ENCODE measurements at places on chromosomes 2 and 18.
A peak's percentile ranks its signal among the peaks of the same experiment; 100 is the strongest.

DNA sequence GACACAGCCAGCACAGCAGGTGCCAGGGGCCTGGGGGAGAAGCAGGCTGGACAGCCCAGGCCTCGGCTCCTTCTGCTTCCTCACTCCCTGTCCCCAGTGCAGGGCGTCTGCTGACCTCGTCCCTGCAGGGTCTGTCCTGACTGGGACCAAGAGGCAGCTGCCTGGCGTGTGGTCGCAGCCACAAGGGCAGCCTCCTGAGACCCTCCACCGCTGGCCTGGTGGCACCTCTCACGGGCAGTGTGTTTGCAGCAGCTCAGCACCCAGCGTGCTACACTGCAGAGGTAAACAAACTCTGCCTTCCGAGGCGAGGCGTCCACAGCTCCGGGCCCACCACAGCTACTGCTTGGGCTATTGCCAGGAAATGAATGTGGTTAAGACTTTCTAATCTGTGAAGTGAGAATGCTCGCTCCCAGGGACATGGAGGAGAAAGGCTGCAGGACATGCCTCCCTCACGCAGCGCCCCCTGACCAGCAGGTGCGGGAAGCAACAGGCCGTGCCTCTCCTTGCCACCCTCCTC is 46.1 kb upstream of the HPCAL1 start:
- DNase-seq = no peak

DNA sequence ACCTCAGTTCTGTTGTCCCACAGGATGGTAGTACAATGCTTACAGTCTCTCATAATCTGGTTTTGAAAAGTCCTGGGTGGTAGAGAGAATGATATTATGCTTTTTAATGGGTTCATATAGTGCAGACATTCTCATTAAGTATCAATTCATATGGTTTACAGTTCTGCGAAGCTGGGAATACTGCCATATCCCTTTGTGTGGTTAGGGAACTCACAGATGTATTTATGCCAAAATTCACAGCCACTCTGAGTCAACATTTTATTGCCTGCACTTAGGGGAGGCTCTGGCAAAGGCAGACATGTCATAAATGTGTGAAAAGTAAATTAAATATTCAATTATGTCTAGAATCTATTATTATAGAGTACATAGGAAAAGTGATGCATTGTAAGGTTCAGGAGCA is 808.2 kb downstream of the SUCLG1 start:
- DNase-seq = no peak

DNA sequence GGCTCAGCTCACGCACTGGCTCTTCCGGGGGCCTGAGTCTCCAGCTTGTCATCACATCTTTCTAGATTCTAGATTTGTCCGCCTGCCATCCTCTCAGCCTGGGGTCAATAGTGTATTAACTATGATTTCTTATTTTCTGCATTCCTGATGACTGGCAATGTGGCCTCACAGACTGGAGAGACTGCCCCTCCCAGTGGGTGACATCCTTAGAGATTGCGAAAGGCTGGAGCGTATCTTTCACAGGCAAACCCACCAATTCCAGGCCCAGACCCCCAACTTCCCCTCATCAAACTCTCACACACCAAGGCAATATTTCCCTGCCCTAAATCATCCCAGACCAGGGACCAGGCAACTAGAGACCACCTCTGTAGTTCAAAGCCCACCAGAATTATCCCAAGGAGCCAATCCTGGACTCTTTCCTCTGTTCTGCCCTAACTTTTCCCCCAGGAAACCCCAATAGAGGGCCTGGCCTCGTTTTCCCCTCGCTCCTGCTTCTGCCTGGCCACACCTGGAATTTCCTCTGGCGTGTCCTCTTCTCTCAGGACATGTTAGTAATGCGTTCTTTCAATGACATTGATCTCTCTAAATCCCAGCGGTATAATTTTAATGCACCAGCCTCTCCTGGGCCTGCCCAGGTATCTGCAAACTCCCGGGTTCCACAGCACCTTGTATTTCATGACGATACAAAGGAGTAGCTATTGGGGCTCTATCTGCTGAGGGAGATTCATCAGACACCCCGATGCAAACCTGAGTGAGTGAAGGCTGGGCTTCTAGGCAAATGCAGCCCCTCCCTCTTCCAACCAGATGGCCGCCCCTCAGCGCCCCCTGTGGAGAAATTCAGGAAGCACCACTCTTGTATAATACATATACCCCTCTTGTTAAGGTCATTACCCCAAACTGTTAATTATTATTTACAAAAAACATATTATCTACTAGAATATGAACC is 2.4 kb upstream of the KCNF1 start:
- DNase-seq = no peak

DNA sequence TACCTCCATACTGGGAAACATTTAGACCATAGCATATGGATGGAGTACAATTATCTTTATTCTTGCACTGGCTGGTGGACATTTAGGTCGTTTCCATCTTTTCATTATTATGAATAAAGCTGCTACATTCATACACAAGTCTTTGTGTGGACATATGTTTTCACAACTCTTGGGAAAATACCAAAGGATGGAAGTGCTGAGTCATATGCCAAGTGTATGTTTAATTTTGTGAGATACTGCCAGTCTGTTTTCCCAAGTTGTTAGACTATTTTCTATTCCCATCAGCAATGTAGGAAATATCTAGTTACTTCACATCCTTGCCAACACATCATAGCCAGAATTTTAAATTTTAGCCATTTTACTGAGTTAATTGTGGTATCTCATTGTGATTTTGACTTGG is 91.5 kb downstream of the GALNT13 start:
- no peak for DNase-seq

DNA sequence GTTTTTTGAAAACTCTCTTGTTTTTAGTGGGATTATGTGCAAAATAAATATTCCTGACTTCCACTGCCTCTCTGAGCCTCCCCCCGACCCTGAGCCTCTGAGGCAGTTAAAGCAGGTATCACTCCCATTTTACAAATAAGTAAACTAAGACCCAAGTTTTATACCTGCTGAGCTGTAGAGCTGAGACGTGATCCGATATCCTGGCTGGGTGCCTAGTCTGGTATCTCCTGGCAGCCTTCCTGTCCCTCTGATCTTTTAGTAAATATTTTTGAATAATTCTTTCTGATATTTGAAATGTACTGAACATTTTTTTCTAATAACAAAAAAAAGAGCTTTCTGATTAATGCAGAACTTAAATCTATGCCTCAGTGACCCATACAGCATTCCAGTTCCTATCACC is 108.3 kb upstream of the NOSTRIN start:
- no peak for DNase-seq

- DNase-seq = no peak
Observed at GRCh38 chr2:64220894-64221617, 76.8 kb upstream of the PELI1 start.

DNA sequence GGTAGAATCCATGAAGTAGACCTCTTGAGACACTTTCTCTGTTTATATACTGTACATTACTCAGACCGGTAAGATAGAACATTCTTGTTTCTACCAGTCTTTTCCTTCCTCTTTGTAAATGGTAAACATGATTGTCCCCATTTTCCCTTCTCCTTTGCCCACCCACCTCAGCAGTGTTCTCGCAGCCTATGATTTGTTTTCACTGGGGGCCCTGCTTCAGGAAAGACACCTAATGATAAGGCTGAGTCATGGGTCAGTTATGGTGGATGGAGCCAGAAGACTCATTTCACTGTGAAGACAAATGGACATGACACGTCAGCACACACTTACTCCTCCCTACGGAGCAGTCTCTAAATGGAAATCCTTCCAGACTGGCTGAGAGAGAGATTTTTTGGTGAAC is 23.7 kb downstream of the CENPO start:
- no peak for DNase-seq

GRCh38 chr2:45777996-45778719 is 126.7 kb downstream of the PRKCE start:
- DNase-seq = no peak

DNA sequence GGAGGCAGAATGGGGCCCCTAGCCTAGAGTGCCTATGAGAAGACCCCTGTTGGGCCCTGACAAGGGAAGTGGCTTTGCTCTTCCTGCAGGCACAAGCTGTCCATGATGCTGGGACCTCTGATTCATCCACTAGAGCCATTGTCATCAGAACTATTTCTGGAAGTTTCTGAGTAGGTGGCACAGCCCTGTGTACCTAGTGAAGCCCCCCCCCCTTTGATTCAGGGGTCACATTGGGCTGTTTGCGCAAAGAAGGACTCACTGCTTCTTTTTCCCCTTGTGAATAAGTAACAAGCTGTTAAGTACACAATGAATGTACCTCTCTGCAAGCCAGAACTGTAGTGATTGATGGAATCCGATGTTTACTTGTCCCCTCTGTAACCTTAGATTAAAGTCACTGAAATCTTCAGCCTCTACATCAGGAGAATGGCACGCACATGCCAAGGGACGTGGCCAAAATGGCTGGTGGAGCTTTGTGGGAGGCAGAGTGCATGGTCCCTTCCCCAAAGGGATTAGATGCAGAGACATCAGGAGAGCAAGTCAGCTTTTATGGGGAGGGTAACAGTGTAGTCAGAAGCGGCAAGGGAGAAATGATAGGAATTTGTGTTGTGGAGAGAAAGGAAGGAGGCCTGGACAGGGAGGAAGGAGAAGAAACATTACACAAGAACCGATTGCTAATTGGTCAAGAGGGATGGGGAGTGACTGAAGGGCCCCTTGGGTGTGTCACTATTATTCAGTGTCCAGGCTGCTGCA is 267.6 kb upstream of the RAB12 start:
- DNase-seq = no peak

DNA sequence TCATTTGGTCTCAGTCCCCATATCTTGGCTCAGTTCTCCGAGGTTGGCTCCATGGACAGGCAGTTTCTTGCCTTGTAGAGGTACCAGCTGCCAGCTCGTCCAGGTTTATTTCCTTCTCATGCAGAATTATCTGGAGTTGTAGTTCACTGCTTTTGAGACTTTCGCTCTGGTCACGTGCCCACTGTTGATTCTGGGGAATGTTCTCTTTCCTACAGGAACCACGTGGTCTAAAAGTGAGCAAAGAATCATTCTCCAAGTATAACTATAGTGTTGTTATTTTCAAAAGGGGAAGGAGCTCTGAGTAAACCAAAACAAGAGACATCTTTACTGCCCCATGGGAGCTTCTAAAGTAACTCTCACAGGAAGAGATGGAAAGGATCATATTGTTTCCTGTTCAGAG is 41.2 kb upstream of the RAB27B start:
- DNase-seq = no peak

- no peak for DNase-seq
Observed at GRCh38 chr18:58755304-58756010, 84.2 kb downstream of the MALT1 start.

DNA sequence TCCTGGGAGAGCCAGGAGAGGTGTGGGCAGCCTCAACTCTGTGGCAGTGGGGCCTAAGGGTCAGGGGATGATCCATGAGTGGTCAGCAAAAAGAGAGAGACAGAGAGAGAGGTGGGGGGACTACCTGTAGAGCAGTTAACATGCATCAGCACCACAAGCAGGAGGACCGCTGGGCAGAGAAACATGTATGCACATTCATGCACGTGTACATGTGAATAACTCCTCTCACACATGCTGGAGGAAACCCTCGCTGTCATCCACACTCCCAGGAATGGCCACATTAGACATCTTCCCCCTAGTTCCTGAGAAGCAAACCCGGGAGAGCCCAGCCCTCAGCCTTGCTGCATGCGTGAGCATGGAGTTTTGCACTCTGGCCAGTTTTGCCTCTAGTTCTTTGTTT is 166.1 kb downstream of the SMAD7 start:
- DNase-seq = no peak

- no peak for DNase-seq
Observed at GRCh38 chr2:51629406-51629805, 597.5 kb upstream of the NRXN1 start.

DNA sequence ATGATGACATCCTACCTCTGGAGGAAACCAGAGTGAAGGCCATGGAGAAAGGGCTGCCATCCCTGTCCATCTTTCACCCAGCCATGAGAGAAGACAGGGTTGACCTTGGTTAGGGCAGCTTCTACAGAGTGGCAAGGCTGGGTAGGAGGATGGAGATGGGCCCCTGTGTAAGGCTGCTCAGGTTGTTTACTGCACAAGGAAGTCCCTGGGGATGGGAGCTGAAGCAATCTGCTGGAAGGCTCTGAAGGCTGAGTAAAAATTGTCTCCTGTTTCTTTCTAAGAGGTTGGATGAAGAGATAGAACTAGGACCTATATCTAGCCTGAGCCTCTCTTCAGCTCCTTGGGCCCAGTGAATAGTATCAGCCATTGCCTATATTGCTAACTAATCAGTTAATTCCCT is 14.4 kb downstream of the ELMOD3 start:
- DNase-seq = no peak

GRCh38 chr2:25879133-25879730 is 945 bp upstream of the ASXL2 start:
- no peak for DNase-seq

DNA sequence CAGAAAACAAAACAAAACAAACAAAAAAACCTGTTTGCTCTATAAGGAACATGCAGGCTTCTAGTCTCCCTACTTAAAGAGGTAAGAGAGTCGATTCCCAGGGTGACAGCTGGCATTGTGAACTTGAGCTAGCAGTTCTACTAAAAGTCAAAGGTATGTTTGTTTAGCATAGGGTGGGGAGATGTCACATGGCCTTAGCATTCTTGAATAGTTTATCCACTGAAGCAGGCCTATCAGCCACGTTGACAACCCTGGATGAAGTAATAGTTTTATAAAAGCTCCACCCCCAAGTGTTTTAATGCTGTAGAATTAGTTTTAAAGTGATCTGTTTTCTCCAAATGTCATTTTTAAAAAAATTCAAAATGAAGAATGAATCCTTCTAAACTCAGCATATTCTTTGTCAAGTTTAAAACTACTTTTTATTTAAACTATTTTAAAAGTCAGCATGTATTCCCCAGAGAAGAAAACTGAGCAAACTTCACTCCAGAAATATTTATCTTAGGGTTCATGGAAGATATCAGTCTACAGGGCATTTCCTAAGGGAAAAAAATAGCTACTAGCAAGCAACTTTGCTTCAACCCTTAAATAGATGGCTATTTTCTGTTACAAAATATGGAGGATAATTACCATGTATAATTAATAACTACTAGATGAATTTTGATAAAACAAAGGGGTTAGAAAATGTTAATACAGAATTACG is 1.7 kb downstream of the MYOM1 start:
- no peak for DNase-seq

DNA sequence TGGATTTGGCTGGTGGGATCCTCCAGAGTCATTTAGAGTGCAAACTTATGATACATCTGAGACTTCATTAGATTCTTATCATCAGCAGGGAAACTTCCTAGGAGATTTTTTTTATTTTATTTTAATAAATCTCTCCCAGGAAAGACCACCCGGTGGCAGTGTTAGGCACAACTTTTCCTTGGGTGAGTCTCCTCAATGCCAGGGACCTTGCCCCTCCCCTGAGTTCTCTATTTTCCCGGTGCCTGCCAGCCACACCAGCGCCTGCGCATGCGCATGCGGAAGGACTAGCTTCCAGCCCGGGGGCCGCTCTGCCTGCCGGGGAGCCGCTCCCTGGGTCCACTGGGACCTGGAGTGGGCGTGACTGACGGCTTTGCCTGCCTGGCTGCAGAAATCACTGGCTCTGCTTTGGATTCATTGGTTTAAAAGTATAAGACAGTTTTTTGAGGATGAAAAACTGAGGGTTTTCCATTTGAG is 86.6 kb downstream of the TMEM182 start:
- peak; percentile 90 for DNase-seq

GRCh38 chr2:215833531-215834162 is 179.7 kb downstream of the MREG start:
- no peak for DNase-seq
